ENCODE measurements at places on chromosomes 1 and 21.
A peak's percentile ranks its signal among the peaks of the same experiment; 100 is the strongest.

DNA sequence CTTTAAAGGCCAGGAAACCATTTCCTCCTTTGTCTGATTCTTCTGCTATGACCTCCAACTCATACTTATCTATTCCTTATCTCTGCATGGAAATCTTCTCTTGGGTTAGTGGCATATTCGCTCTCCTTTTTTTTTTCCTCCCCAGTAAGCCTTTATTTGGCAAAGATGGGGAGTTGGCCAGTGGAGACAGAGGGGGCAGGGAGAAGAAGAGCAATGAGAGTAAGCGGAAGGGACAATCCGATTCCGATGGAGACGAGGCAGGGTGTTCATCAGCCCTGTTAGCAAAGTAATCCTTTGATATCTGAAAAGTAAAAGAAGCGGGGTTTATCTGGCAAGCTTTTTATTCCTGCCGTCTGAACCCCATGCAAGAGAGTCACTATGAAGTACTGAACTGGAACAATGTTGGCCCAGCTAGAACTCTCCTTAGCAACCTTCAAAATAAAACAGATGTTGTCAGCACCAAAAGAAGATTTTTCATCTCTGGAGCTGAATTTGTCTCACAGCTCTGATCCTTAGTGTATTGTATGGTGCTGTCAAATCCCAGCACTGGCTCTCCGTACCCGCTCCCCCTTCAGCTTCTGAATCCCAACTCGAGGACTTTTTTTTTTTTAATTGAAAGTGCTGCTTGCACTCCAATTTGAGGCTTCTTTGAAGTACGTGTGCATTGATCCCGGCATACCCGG is 40.9 kb downstream of the PTGFRN start:
- DNase-seq, result no peak

GRCh38 chr1:46516200-46516950 is 26.7 kb downstream of the DMBX1 start:
- DNase-seq, result no peak

DNA sequence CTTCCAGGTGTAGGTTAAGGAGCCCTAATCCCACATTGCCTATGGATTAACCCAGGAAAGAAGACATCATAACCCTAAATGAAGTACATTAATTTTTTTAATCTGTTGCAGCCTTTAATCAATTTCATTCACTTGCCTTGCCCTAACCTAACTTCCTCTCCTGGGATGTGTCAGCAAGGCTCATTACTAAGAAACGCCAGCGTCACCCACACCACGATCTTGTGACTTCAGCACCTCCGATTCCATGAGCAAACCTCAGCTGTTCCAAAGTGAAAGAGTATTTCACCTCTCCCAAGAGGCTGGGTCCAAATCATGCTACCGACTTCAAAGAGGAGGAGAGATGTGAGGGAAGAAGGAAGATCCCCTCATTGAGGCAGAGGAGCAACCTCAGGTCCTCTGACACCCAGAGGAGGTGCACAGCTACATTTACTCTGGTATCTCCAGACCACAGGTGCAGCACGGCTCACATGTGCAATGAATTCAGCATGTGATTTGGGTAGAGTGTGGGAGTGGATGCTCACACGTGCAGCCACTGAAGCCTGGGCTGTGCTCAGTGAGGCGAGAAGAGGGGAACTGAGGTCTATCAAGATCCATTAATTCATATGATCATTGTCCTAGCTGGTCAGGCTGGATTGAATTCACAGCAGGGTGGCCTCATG is 134.1 kb downstream of the SLC30A10 start:
- no peak for DNase-seq

GRCh38 chr1:236469466-236469865 is 54.3 kb upstream of the LGALS8 start:
- no peak for DNase-seq

GRCh38 chr1:29157269-29157601 is 24.5 kb downstream of the SRSF4 start:
- no peak for DNase-seq

DNA sequence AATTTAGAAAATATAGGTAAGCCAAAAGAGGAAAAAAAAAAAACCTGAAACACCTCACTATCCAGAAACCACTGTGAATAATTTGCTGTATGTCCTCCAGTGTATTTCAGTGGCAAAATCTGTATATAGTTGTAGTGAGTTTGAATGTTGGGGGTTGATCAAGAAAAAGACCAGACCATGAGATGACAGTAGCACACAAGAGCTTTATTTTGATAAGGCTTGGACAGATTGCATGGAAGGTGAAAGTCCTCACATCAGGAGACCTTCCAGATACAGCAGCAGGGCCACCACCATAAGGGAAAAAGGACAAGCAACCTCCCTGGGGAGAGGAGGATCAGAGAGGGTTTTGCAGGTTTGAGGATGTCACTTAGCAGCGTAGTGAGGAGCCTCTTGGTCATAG is 16.2 kb upstream of the C1orf115 start:
- no peak for DNase-seq

GRCh38 chr1:207836591-207837347 is 74.2 kb downstream of the CD34 start:
- DNase-seq, result no peak

GRCh38 chr1:21117597-21118001 is 59.1 kb downstream of the EIF4G3 start:
- DNase-seq, result no peak

- no peak for DNase-seq
Measured at GRCh38 chr1:68745451-68745850, 248.6 kb upstream of the DEPDC1 start.

GRCh38 chr1:155256058-155256852 is 972 bp upstream of the ENTREP3 start:
- DNase-seq, result no peak

- DNase-seq, result peak; percentile 41
Measured at GRCh38 chr1:22142315-22143064, 407 bp downstream of the WNT4 start.

GRCh38 chr1:60132108-60132507 is 58.5 kb upstream of the C1orf87 start:
- DNase-seq, result no peak

DNA sequence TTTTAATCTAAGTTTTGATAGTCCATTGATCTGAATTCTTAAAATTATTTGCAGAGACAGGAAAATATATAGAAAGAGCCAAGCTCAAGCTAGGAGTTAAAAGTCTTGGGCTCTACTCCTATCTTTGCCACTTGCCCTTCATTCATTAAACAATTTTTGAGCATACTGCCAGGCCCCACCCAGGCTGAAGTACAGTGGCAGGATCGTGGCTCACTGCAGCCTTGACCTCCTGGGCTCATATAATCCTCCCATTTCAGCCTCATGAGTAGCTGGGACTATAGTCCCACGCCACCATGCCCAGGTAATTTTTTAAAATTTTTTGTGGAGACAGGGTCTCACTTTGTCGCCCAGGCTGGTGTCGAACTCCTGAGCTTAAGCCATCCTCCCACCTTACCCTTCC is 8.2 kb downstream of the TRMT13 start:
- no peak for DNase-seq

GRCh38 chr1:8031176-8031785 is 5.2 kb upstream of the ERRFI1 start:
- DNase-seq, result no peak

DNA sequence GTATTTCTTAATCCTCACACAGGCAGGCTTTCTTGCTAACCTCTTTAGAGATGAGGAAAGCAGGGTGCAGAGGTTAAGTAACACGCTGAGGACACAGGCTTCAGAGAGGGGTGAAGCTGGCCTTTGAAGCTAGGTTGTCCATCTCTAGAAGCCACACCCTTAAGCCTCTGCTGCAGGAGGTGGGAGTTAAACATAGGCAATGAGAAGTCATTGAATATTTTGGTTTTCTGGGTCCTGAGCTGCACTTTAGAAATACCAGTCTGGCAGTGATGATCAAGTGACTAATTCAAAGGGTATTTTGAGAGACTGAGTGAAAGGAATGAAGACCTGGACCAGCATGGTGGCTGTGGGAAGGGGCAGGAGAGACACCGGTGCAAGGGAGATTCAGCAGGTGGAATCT is 9.9 kb downstream of the KCNJ15 start:
- DNase-seq, result no peak

- no peak for DNase-seq
Measured at GRCh38 chr1:48873944-48874343, 97.3 kb upstream of the BEND5 start.

GRCh38 chr1:39835935-39836594 is 47.2 kb downstream of the TRIT1 start:
- no peak for DNase-seq

DNA sequence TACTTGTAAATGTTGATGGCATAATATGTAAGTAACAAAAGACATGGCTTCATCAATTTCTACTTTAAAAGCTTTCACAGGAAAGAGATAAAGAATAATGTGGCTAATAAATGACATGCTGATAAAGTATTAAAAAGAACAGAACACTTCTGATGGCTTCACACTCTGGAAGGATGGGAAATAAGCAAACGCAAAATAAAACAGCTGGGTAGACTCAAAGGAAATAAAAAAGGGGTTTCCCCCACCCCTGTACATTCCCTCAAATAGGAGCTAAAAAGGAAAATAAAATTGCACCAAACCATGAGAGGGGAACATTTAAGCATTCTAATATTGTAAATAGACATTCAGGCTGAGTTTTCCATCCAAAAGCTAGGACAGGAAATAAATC is 27.0 kb upstream of the DYRK1A start:
- DNase-seq, result no peak

DNA sequence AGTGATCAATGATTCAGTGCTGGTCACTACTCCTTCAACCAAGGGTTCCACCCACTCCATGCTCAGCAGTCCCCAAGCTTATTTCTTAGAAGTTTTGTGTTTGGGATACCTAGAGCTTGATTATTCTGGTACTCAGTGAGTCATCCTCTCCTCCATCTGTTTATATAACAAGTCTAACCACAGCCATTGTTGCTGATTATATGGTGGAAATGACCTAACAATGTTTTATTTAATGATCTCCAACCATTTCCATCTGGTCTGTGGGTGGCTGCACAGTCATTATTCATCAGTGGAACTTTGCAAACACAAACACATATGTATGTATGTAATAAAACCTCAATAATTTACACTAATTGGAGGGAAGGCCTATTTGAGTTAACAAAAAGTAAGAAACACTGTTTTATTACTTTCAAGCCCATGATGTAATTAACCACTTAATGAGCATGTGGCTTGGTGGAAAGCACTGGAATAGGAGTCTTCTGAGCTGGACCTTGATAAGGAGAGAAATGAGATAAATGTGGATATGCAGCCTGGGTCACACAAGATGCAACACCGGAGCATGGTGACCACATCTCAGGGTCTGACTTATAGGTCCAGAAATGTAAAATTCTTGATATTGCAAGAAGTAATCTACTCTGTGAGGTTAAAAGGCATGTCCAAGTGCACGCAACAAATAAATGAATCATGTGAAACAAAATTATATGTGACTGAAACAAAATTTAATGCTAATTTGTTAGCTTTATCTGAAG is 99.0 kb upstream of the WLS start:
- peak; percentile 39 for DNase-seq

GRCh38 chr1:36991551-36991950 is 42.8 kb downstream of the GRIK3 start:
- DNase-seq, result no peak
